ENCODE measurements at places on chromosomes 3 and 15.

- no peak for DNase-seq
Measured at GRCh38 chr15:82851306-82851850, 42.0 kb downstream of the WHAMM start.

GRCh38 chr15:100728371-100729201 is 126.2 kb downstream of the ASB7 start:
- DNase-seq, result no peak

GRCh38 chr15:101531170-101531569 is 41.7 kb upstream of the PCSK6 start:
- no peak for DNase-seq

DNA sequence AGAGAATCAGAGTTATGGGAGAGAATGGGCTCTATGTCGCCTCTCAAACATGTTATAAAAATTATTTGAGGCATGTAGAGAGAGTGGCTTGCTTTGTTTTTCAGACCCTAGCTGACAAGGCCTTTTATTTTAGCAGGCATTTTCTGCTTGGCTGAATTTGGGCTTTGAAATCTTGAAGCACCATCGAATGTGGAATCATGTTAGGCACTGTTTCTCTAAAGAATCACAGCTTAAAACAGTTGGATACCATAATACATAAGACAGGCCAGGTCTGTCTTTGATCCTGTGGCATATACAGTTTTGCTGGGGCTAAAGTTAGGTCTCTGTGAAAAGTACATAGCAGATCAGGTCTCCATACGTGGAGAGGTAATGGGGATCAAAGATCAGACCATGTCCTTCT is 142.7 kb downstream of the NEK11 start:
- no peak for DNase-seq

DNA sequence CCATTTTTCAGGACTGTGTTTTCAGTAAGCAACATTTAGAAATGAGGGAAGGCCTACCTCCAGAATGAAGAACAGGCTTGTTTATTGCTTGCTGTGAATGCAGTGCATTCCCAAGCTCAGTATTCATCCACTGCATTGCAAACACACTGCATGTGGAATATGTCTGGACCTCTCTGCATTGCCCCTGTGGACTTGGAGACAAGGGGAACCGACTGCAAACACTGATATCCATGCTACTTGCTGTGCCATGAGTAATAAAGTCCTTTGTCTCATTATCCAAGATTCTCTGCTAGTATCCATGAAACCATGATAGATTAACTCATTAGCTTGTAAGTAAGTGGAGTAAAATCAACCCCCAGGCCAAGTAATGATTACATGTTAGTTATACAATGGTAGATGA is 301.2 kb upstream of the NR2E3 start:
- DNase-seq, result no peak

GRCh38 chr15:39491886-39492490 is 88.9 kb upstream of the THBS1 start:
- no peak for DNase-seq

DNA sequence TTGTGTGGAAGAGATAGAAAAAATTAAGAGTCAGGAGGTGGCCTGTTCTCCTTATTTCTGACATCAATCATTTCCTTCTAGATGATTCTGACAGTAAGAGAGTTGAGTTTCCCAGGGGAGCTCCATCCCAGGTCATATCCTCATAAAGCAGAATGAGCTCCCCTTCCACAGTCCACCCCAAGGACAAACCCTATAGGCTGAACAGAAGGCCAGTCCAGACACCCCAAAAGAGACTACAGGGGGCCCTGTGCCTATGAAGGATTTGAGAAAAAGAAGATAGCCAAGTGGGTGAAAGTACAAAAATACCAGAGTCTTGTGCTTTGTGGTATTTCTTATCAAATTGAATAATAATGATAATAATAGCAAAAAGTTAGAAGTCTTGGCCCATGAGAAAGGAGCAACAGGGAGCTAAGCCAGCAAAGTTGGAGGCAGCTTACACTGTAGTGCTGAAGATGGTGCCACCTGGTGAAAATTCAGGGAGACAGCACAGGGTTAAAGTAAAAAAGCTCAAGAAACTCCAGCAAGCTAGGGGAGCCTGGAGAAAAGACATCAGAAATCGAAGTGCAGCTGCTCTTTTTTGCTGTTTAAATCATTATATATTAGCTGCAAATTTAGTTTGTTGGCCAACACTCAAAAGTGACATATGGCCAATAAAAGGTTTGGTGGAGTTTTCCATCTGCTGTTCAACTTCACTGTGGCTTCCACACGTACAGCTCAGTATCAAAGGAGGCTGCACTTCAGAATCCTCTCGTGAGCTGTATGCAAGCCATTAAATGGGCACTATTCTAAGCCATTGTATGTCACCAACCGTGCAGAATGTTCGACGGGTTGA is 35.8 kb upstream of the SLC24A5 start:
- peak; percentile 27 for DNase-seq

GRCh38 chr3:107110596-107111305 is 266.5 kb upstream of the CCDC54 start:
- no peak for DNase-seq

Measured in ELF-1 (cell line).